ENCODE measurements at places on chromosomes 5 and 9. TPM values are rescaled to one million over a fixed set of nuclear protein-coding genes. Genes with fewer than 3 reads are reported as not detected.

- H3K4me3 ChIP-seq, result no peak overlapping the region
- H3K4me1 ChIP-seq, result peaks cover 20% of the 10 kb centered on the region
- no peak overlapping the region for H3K27ac ChIP-seq
- peaks cover 28% of the 10 kb centered on the region for H3K36me3 ChIP-seq
- no peak for DNase-seq
Observed at GRCh38 chr9:136722093-136722968, 10.0 kb downstream of the DIPK1B start.

CTXN3 gene
- not detected for total RNA-seq

GRCh38 chr5:169050146-169050571 is 250.8 kb downstream of the SLIT3 start:
- H3K27me3 ChIP-seq, result no peaks in the 10 kb centered on the region
- no peaks in the 10 kb centered on the region for H3K36me3 ChIP-seq
- H3K4me3 ChIP-seq, result no peak overlapping the region
- DNase-seq, result no peak
- H3K4me1 ChIP-seq, result no peaks in the 10 kb centered on the region

DNA sequence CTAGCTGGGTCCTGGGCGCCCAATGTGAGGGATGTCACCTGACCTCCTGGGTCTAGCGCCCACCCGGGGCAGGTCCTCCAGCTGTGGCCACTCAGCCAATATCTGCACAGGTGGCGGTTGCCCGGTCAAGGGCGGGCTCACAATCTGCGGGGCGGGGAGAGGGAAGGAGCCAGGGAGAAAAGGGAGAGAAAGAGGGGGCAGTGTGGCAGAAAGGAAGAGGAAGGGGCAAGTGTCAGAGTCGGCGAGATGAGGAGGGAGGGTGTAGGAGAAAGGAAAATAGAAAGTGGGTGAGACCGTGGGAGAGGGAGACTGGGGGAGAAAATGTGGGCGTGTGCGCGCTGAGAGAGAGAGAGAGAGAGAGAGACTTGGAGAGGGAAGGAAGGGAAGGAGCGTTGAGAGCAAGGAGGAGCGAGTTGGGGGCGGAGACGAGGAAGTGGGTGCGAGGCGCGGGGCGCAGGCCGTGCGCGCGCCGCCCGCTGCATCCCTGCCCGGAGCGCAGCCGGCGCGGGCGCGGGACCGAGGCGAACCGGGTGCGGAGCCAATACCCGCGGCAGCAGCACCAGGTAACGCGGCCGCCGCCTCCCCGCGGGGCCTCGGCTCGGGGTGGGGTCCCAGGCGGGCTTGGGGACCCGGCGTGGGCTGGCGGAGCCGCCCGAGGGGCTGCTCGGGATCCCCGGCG is at the start of gene HRH2:
Gene HRH2 (plus strand): TSS at position 479 of the 679 bp plus-strand sequence. CDS start 25,163 bp downstream, outside the sequence.
- H3K4me1 ChIP-seq, result peaks cover 74% of the 10 kb centered on the region
- peak within 1 kb of the TSS; percentile 71 for H3K4me3 ChIP-seq
- no peak for DNase-seq
- H3K36me3 ChIP-seq, result no peaks in the 10 kb centered on the region

GRCh38 chr9:22147813-22148527 is 138.9 kb upstream of the CDKN2B start:
- no peaks in the 10 kb centered on the region for H3K36me3 ChIP-seq
- H3K27me3 ChIP-seq, result no peaks in the 10 kb centered on the region
- H3K4me1 ChIP-seq, result no peaks in the 10 kb centered on the region
- no peak overlapping the region for H3K27ac ChIP-seq
- no peak for DNase-seq
- no peak overlapping the region for H3K4me3 ChIP-seq

DNA sequence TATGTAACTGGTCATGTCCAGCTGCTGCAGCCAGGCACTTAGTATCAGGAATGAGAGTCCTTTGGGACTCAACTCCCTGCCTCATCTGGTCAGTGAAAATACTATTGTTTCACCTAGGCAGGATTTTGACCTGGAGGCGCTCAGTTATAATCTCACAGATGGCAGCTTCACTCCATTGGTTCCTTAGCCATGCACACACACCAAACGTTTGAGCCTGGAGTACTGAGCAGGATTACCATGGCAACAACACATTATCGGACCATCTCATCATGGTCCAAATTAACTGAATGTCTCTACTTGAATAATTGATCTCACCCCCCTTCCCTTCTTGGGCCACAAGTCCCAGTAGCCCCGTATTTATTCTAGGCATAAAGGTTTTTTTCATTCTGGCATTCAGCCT is 15.0 kb upstream of the SREK1 start:
- no peaks in the 10 kb centered on the region for H3K4me1 ChIP-seq
- no peaks in the 10 kb centered on the region for H3K36me3 ChIP-seq
- H3K27me3 ChIP-seq, result no peaks in the 10 kb centered on the region
- no peak for DNase-seq

TMEM38B gene
- 19.2 TPM for total RNA-seq

SPINK6 gene
- total RNA-seq, result not detected

SMARCA2 gene
- 145 TPM for total RNA-seq

DNA sequence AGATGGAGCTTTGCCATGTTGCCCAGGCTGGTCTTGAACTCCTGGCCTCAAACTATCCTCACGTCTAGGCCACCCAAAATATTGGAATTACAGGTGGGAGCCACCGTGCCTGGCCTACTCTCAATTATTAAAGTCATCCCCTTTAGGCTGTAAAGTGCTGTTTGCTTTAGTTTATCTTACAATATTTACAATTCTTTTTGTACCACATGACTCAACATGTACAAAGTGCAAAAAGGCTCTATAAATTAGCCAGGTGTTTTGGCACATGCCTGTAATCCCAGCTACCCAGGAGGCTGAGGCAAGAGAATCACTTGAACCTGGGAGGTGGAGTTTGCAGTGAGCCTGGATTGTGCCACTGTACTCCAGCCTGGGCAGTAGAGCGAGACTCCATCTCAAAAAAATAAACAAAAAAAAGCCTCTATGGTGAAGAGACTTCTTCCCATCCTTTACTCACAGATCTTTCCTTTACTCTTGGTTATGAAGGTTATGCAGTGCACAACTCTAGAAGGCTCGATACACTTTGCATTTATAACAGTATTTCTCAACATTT is 28.5 kb upstream of the MLLT3 start:
- no peak for DNase-seq
- no peak overlapping the region for H3K4me3 ChIP-seq
- H3K27me3 ChIP-seq, result no peaks in the 10 kb centered on the region
- no peak overlapping the region for H3K27ac ChIP-seq
- H3K4me1 ChIP-seq, result no peaks in the 10 kb centered on the region
- H3K36me3 ChIP-seq, result no peaks in the 10 kb centered on the region

DNA sequence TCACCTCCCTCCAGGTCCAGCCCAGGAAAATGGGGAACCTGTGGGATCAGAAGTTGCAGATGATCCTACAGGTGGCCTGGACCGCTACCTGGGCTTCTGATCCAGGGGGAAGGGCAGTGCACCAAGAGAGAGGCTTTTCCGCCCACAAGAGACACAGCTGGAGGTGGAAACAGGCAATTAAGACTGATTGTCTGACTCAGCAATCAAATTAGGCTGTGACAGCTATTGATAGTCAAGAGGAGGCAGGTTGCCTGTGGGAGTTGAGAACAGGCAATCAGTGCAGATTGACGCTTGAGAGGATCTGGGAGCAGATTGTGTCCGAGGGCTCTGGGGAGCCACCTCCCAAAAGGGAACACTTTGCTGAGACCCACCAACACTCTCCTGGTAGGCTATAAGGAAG is 71.1 kb upstream of the SLC44A1 start:
- H3K27ac ChIP-seq, result no peak overlapping the region
- H3K4me3 ChIP-seq, result no peak overlapping the region
- H3K4me1 ChIP-seq, result no peaks in the 10 kb centered on the region
- H3K36me3 ChIP-seq, result no peaks in the 10 kb centered on the region

- H3K27ac ChIP-seq, result no peak overlapping the region
- H3K4me3 ChIP-seq, result no peak overlapping the region
- no peaks in the 10 kb centered on the region for H3K4me1 ChIP-seq
- no peaks in the 10 kb centered on the region for H3K36me3 ChIP-seq
- no peak for DNase-seq
Observed at GRCh38 chr9:133443982-133444381, 15.8 kb upstream of the CACFD1 start.

EIF4EBP3 gene
- 11.1 TPM for total RNA-seq

GRCh38 chr5:128426090-128426534 is 111.9 kb downstream of the FBN2 start:
- no peaks in the 10 kb centered on the region for H3K36me3 ChIP-seq
- H3K27ac ChIP-seq, result no peak overlapping the region
- H3K4me3 ChIP-seq, result no peak overlapping the region
- no peaks in the 10 kb centered on the region for H3K4me1 ChIP-seq
- no peak for DNase-seq

SLC31A2 gene
- 5.9 TPM for total RNA-seq

- DNase-seq, result no peak
- H3K4me3 ChIP-seq, result no peak overlapping the region
- H3K27ac ChIP-seq, result no peak overlapping the region
- no peaks in the 10 kb centered on the region for H3K27me3 ChIP-seq
- H3K4me1 ChIP-seq, result no peaks in the 10 kb centered on the region
Observed at GRCh38 chr9:109861499-109861898, 81.5 kb downstream of the PALM2AKAP2 start.
